ENCODE measurements at places on chromosomes 7 and 10.

GRCh38 chr7:23530405-23530804 lies 1.4 kb downstream of the TRA2A start:
- peak; percentile 65 for DNase-seq

DNA sequence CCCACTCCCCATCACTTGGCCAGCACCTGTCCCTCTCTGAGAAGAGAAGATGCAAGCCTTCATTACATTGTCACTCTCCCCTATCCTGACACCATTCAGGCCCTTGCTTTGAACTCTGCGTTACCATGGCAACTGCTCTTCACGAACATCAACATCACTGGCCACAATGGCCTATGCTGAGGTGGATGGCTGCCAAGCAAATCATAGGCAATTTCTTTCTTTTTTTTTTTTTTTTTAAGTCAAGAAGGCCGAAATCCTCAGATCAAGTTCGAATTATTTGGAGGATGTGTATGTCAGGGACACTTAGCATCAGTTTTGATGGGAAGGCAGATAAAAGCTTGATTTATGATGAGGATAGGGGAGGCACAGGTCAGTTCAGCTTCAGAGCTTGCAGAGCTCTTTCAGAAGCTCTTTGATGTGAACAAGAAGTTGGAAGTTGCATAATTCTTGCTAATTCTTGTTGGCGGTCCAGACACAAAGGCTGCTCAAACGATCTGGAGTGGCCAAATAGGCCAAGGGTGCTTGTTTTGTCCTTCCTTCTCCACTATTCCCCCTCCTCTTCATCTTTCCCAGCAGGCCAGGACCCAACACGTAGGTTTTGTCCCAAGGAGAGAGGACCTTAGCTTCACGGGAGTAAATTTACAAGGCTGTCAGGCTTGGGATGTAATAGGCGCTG lies 179.9 kb upstream of the NPVF start:
- no peak for DNase-seq

- DNase-seq, result no peak
Measured at GRCh38 chr10:36129051-36129450, 487.0 kb upstream of the FZD8 start.

DNA sequence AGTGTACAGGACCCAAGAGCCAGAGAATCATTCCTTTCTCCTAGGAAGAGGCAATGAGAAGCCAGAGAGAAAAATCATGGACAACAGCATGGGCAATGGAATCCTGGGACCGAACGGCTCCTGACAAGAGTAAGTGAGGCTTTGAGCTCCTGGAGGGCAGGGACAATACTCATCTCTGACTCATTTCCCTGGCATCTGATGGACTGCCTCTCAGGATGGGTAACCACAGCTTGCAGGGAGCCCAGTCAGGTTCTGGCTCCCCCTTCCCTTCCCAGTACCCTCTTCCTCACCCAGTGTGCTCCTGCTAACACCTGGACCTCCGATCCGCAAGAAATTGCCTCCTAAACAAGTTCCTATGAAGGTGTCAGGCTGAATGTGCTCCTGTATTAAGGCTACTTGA lies 51.2 kb upstream of the SORCS3 start:
- no peak for DNase-seq

GRCh38 chr10:47451273-47451997 lies 32.5 kb downstream of the ANXA8 start:
- DNase-seq, result no peak

DNA sequence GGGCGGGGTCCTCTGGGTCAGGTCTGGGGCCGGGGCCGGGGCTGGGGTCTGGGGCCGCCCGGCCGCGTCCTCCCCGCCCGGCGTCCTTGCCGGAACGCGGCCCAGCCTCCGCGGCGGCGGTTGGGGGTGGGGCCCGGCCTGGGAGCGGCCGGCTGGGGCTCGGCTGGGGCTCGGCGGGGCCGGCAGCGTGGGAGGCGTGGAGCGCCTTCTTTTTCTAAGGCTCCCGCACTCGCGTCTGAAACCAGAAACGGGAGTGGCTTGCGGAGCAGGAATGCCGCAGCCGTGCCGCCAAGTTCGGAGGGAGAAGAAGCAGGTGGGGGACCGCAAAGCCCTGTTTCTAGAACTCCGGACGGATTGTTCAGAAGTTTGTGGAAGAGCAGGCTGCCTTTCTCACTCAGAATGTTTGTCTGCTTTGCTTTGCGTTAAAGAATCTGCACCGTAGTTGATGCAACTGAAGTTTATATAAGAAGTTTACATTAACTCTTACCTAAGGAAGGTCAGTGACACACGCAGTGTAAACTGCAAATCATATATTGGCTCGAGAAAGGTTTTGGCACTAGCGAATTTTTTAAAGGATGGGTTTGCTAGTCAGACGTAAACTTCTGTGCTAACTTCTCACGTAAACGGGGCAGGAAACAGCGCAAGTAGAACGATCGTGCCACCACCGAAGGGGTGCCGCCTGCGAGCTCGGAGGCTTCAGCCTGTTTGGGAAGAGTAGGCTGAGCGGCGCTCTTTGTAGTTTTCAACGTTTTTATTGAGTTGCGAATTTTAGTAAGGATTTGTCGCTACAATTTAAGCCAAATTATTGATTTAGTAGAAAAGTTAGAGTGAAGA lies 729 bp downstream of the DNAJB6 start:
- peak; percentile 48 for DNase-seq

- DNase-seq, result no peak
Measured at GRCh38 chr10:124745673-124746072, 1.5 kb upstream of the FAM53B start.

DNA sequence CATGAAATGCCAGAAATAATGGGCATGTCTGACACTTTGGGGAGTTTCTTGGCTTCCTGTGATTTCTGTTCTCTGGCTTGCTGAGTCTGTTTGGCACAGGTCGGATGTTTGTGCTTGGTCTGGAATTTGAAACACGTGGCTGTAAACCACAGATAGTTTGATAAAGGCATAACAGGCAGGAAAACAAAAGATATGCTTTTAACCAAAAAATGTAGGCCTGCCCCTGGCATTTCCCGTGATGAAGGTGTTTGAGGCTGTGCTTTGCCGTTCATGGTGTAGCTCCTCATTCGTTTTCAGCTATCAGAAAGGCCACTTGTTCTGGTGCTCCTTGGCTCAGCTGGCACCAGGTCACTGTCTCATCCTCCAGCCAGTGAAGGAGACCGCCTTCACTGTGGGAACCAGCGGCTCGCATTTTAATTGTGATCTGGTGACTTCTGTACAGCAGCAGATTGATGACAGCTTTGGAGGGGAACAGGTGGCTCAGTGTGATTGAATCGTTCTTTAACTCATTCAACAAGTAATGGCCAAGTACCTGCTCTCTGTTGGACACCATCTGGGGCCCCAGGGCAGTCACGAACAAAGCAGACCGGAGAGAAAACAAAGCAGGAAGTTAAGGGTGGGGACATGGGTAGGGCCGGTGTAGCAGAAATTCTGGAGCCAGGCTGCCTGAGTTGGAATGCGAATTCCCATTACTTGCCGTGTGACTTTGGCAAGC lies 111.5 kb downstream of the CCNY start:
- DNase-seq, result no peak

DNA sequence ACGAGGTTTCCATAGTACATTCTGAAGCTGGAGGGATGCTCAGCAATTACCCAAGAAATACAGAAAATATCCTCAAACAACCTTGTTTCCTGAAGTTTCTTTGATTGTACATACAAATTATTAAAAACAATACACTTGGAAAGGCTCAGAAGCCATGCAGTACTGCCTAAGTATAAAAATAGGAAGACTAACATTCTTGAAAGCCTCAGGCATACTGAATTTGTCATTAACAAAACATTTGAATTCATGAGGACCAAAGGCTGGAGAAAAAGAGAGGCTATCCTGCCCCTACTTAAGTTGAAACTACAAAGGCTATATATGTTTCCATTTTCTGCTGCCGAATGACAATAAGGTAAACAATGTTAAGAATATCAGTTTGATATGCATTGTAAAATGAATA lies 54.3 kb upstream of the SGCE start:
- DNase-seq, result no peak

DNA sequence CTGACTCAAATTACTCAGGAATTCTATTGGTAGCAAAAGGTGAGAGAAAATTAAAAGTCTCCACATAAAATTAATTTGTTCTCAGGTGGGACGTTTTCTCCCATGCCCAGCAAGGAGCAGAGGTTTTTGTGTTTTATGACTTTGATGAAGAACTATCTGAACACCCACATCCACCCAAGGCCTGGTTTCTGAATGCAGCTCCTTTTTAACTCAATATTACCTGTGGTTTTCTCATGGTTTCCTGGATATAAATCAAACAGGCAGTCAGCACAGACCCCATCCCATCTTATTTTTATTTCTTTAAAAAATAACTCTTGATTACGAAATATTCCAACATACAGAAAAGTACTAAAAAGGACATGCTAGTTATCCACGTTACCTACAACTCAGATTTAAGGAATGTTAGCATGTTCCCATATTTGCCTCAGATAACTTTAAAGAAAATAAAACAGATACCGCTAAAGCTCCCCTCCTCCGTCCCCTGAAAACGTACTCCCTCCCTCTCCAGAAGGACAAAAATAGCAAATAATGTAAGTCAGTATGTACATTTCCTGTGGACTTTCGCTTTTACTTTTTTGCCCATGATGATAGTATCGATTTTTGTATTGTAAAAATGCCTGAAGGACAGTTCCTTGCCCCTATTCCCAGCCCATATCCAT lies 43.4 kb downstream of the GLI3 start:
- DNase-seq, result no peak

All from CD4-positive, alpha-beta T cell treated with Interleukin-15 for 1 hour (primary cell).